ENCODE measurements at places on chromosomes 11 and 22.

GRCh38 chr11:115304774-115305472, 199.3 kb downstream of the CADM1 start:
- no peak for DNase-seq

DNA sequence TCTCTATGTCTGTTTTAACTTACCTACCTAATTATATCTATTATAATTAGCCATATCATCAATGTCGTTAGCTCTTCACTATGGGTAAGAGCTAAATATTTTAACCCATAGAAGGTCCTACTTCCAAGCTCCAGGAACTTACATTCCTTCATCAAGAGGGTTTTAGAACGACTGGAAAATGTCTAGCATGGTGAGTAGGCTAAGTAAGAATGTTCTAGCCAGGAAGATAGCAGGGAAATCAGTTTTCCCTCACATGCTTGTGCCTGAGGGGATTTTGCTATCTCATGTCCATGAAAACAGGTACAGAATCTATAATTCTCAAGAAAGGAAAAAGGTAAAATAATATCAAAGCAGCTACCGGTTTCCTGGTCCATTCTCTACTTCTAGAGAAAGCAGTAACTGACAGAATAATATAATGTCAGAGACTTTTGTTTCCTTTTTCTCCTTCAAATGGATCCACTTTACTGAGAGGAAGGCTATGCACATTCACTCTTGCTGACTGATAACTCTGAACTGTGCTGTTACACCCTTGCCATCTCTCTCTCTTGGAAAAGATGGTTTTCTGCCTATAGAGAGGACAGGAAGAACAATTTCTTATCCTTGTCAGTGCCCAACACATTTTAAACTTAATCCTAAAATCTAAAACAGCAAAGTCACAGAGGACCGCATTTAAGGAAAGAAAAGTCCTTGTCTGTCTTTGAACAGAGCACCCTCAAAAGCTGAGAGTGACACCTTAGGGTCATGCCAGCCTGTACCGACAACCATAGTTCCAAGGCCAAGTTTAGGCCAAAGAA, 67.0 kb downstream of the MAML2 start:
- DNase-seq: no peak

DNA sequence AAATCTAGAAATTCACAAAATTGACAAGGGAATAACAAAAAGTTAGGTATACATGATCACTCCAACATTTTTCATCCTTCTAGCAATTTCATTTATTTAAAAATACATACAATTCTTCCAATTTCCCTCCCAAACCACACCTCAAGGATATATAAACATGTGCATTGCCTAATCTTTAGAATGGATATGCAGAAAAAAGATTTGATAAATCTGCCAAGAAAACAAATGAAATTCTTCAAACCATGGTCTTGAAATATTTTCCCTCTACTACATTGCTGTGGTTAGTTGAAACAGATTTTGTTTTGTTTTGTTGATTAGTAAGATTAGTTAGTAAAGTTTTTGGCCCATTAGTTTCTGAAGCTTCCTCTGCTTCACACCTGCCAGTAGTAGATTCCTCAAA, 703.3 kb upstream of the CCDC179 start:
- no peak for DNase-seq

DNA sequence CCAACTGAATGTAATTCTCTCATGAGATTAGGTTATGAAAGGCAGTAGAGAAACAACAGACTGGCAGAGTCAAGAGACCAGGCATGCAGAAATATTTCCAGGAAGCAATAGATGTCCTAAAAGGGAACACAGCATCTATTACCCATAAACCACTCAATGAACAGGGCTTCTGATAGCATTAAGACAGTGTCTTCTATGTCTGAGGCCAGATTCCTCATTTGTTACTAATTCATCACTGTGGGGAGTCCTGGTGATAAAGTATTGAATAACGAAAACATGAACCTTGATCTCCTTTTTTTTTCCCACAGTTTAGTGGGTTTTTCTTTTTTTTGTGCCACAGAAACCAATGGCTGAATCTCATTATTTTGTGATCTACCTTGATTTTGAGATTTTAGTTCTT, 339.0 kb downstream of the METTL15 start:
- DNase-seq: no peak
